ENCODE measurements at places on chromosomes 3 and 15. TPM values are rescaled to one million over a fixed set of nuclear protein-coding genes. Genes with fewer than 3 reads are reported as not detected.

MASP1 gene
- total RNA-seq = 56.8 TPM

CCR8 gene
- total RNA-seq = not detected

SCG5 gene
- 3.2 TPM for total RNA-seq

ANXA2 gene
- 2,986 TPM for total RNA-seq

TRPM1 gene
- not detected for total RNA-seq
